Naive thymus-derived CD4-positive, alpha-beta T cell (primary cell): ENCODE measurements at places on chromosomes 1 and 21. TPM values are rescaled to one million over a fixed set of nuclear protein-coding genes. Genes with fewer than 3 reads are reported as not detected.
A peak's percentile ranks its signal among the peaks of the same experiment; 100 is the strongest.

Gene ORC1
- not detected for polyA plus RNA-seq

Gene AADACL3
- polyA plus RNA-seq, result not detected

Gene TBX19
- polyA plus RNA-seq, result 2.2 TPM

Gene PAX7
- polyA plus RNA-seq, result not detected

Gene FCGR3B
- polyA plus RNA-seq, result not detected

DNA sequence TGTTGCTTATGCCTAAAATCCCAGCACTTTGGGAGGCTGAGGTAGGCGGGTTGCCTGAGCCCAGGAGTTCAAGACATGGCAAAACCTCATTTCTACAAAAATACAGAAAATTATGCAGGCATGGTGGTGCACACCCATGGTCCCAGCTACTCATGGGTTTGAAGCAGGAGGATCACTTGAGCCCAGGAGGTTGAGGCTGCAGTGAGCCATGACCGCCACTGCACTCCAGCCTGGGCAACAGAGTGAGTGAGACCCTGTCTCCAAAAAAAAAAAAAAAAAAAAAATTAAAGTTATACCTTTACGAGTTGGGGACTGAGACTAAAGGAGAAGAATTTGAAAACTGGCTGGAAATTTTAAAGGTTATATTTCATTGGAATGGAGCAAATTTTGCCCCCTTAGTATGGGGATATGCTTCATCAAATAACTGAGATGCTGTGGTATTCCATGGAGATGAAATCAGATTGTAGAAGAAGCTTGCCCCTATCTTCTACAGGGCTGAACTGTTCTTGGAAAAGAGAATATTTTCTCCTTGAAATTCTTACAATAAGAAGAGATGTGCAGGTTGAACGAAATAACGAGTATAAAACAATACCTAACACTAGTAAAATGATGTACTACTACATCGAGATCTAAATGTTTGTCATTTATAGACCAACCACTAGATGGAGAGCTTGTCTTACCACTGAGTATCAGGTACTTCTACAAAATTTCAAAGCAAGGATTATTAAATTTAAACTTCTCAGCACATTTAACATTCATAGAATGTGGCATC lies 34.9 kb upstream of the SCYL3 start:
- no peaks in the 10 kb centered on the region for H3K27me3 ChIP-seq
- H3K4me3 ChIP-seq, result no peak overlapping the region
- H3K27ac ChIP-seq, result no peak overlapping the region
- H3K4me1 ChIP-seq, result no peaks in the 10 kb centered on the region

DNA sequence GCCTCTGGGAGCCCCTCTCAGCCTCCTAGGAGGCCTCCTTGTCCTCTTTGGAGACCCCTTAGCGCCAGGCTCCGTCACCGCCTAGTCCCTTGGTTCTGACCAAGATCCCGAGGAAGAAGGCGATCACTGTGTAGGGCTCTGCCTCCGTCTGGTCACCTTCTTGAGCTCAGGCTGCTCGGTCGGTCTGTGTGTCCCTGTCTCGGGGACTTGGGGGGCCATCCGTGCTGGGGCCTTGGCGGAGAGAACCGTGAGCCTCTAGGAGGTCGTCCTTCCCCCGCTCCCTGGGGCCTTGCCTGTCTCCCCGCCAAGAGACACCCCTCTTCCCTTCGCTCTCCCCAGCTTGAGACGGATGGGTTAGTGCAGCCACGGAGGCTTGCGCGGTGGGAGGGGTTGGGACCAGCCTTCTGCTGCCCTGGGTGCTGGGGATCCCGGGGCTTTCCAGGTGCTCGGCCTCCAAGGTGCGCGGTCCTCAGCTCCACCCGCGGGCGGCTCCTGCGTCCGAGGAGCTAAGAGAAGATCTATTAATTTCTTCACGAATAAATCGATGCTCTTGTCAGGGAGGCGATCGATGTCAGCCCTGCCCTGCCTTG lies 701 bp upstream of the INSRR start:
- H3K4me1 ChIP-seq, result peaks cover 20% of the 10 kb centered on the region
- H3K27ac ChIP-seq, result no peak overlapping the region
- H3K27me3 ChIP-seq, result peaks cover 12% of the 10 kb centered on the region
- peak; percentile 40 for DNase-seq
- peak overlapping the region; percentile 68 for H3K4me3 ChIP-seq
- H3K36me3 ChIP-seq, result no peaks in the 10 kb centered on the region

DNA sequence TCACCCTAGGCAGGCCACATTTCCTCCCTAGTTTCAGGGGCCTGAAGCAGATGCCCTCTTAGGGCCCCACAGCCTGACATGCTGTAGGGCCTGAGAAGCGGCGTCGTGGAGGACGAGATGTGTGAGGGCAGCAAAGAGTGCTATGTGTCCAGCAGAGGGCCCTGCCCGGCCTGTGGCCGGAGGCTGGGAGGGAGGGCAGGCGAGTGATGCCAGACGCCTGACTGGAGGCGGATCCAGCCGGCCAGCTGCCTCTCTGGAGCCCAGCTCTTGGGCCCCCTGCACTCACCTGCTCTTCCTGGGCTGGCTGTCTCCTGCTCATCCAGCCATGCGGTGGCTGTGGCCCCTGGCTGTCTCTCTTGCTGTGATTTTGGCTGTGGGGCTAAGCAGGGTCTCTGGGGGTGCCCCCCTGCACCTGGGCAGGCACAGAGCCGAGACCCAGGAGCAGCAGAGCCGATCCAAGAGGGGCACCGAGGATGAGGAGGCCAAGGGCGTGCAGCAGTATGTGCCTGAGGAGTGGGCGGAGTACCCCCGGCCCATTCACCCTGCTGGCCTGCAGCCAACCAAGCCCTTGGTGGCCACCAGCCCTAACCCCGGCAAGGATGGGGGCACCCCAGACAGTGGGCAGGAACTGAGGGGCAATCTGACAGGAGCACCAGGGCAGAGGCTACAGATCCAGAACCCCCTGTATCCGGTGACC lies at the start of gene GPR37L1:
TSS of gene GPR37L1 (plus strand) at position 279 of the 697 bp plus-strand sequence. CDS start at position 326, 47 bp downstream.
- no peaks in the 10 kb centered on the region for H3K36me3 ChIP-seq
- no peak within 1 kb of the TSS for H3K4me3 ChIP-seq
- no peaks in the 10 kb centered on the region for H3K27me3 ChIP-seq
- H3K27ac ChIP-seq, result no peak within 1 kb of the TSS
- no peak for DNase-seq
